D341Med (cell line): ENCODE measurements at places on chromosomes 3 and 15.
A peak's percentile ranks its signal among the peaks of the same experiment; 100 is the strongest.

DNA sequence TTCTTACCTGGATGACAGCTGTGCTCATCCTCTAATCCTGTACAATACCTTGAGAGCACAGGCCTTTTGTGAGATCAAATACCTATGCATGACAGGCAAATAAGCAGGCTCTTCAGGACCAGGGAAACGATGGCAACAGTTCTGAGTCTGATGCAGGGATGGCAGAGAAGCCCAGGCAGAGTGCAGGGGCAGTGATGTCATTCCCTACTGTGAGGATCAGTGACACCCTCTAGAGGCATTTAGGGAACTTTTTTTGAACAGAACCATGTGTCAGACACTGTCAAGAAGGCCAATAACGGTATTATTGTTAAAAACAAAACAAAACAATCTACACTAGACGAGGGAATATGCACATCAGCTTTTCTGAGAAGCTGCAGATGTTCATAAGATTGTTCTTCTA, 314.8 kb upstream of the CTDSPL start:
- DNase-seq, result peak; percentile 71

GRCh38 chr3:10198761-10199649, 34.3 kb downstream of the IRAK2 start:
- DNase-seq, result no peak

GRCh38 chr15:79919090-79919748, 22.4 kb upstream of the MTHFS start:
- no peak for DNase-seq

DNA sequence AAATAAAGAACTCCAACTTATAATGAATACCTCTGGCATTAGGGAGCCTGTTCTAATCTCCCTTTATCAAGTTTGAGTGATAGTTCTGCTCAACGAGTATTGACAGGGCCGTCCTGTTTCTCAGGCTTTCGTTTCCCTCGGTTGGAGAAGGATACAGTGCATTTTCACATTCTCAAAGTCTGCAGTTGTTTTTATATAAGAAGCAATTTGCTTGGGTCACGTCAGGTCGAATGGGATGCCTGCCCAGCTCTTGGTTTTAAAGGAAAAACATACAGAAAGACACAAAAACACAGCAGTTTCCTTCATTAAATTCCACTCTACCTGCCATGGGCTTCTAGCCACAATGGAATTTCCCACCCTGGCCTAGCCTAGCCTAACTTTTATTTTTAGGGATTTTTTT, 366.3 kb downstream of the TIGIT start:
- DNase-seq, result no peak

DNA sequence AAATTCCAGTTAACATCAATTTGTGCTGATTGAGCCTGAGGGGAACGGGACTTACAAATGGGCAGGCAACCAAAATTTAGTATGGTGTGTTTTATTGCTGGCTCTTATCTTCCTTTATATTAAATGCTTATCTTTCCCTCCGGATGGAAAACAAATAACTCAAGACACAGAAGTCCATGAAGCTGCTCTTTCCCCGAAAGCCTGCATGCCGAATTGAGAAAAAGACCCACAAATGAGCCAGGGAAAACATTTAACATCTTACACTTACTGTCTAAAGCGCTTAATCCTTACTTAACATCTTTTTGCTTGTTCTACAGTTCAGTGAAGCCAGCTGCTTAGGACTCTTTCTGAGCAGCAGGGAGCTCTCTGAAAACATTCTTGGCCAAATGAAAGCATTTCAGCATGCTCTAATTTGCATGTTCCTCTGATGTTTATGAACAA, 49.5 kb downstream of the HEG1 start:
- DNase-seq, result no peak

DNA sequence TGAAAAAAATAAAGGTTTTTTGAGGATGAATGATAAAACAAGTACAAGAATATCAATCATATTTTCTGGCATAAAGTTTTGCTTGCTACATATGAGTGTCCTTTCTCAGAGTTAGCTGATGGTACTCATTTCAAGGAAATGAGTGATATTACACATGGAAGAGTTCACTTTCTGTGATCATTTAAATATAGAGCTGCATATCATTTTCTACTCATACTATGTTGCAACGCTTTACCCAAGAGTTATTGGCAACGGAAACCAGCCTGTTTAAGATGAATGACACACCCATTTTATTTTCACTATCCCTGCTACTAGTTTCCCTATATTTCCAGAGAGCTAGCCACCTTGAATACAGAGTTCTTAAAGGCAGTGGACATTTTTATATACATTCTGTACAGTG, 35.4 kb upstream of the RBMS3 start:
- DNase-seq, result no peak

DNA sequence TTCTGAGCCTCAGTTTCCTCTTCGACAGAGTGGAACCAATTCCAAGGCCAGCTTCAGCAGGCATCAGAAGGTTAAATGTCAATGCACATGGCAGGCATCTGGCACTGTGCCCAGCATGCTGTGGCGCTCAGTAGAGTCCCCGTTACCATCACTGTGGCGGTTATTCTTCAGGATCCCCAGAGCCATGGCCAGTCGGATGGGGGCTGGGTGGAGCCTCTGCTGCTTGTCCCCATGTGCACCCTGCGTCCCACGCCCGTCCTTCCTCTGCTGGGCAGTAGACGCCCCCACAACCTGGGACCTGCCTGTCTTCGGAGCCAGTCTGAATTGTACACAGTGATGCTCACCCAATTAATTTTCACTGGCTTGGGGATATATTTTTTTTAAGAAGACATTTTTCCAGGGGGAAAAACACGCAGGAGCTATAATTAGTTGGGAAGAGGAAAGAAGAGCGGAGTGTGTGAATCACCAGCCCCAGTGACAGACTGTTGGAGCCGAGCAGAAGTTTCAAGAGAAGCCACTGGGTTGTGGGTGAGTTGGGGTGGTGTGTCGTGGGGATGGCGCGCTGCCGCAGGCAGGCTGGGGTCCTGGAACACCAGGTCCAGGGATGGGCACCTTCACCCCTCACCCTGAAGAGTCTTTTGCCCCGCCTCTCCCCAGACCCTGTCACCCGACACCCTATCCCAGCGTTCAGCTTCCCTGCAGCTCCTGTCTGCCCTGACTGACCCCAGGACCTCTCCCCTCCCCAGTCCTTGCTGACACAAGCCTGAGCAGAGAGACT, 26.8 kb upstream of the RPL29 start:
- DNase-seq, result peak; percentile 57

- DNase-seq, result no peak
Measured at GRCh38 chr3:144127014-144127413, 155.4 kb downstream of the DIPK2A start.

DNA sequence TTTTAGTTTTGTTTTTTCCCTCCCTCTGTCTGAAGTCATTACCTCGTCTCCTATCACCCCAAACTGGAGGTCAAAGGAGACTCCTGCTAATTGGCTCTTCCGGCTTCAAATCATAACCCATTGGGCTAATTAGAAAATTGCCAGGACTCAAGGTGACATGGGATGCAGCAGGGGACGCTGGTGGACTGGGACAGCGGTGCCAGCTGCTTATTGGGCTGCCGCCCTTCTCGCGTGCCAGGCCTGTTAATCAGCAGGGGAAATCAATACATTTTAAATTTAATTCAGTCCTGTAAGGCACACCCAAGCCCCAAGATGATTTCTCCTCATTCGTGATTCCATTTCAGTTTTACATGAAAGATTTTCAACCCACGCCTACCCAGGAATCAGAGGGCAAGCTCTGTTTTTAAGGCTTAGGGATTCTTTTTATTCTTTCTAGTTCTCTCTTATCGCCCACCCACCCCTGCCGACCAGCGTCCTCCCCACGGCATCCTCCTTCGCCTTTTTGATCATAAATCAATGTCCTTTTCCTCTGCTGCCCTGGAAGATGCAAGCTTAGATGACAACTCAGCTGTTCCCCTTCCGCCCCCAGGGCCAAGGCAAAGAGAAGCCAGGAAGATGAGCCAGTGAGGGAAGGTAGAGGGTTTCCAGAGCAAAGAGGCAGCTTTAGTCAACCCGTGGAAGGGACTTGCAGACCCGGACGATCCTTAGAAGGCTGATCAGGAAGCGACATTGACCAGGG, 329.6 kb downstream of the UACA start:
- DNase-seq, result no peak

- DNase-seq, result no peak
Measured at GRCh38 chr3:89184151-89184995, 77.0 kb downstream of the EPHA3 start.

GRCh38 chr3:14412831-14413380, 10.5 kb downstream of the SLC6A6 start:
- DNase-seq, result no peak

DNA sequence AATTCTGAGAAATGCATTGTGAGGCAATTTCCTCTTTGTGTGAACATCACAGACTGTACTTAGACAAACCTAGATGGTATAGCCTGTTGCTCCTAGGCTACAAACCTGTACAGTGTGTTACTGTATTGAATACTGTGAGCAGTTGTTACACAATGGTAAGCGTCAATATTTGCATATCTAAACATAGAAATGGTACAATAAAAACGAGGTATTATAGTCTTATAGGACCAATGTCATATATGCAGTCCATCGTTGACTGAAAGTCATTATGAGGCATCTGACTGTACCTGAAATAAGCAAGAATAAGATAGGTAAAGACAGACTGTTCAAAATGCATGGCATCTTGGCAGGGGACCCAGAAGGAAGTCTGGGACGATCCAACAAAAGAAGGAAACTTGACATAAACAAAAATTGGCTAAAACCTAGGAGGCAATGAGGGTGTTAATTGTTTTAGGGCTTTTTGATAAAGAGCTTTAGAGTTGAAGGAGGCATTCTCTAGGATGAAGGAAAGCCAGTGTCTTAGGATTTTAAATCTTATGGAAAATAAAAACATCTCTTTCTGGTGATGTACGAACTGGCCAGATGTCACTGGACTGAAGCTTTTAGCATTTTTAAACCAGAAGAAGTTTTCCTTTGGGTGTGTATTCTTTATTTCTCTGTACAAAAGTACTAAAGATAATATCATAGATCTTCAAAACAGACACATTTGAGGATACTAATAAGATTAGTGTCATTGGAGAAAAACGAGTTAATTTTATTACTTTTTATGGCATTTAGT, 9.2 kb upstream of the SPRED1 start:
- DNase-seq, result no peak

DNA sequence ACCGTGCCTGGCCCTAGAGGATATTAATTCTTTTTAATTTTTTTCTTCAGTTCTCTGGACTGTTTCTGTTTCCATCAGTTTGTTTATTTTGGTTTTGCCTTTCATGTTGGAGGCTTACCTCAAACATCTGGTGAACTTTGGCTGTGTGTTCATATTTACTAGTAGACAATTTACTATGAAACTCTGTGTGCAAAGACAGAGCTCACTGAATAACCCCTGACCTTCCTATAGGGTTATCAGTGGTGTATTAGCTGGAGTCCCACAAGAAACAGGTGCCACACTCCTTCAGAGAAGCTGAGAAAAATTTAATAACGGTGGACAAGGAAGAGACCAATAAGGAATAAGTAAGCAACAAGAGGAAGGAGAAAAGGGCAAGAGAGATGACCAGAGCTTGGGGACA, 28.8 kb upstream of the TRA2B start:
- no peak for DNase-seq

DNA sequence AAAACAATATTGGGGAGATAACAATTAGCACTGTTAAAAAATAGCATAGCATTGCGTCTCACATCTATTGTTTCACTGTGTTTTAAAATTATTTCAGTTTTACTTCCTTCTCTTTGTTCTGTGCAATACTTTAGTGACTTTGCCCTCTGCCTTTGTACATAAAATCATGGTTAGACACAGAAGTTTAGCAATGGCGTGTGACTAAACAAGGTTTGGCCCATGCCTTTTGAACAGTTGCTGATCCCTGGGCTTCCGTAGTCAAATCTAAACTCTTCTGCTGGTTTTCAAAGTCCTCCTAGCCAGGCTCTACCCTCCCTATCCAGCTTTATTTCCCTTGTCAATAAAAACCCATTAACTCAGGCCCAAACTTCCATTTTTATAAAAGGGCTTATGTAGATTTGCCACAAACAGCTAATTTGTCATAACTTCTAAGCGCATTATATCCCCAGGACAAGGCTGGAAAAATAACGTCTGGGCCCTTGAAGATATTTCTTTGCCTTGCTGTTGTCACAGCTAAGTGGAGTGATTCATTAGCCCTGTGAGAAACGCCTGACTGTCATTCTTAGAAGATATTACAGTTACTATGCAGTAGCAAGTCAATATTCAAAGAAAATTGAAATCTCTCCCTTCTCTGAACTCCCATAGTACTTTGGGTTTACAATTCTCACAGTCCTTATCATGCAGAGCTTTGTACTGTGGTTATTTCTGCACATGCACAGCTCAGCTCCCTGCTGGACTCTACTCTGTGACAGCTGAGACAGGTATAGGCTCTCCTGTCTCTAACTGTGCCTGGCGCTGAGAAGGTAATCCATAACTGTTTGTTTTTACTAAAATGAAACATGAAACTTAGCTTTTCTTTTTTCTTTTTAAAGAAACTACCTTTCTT, 123.4 kb upstream of the SLC24A5 start:
- DNase-seq, result no peak

- no peak for DNase-seq
Measured at GRCh38 chr3:112497897-112498548, 1.2 kb downstream of the BTLA start.
